ENCODE measurements at places on chromosomes 2 and 18.

DNA sequence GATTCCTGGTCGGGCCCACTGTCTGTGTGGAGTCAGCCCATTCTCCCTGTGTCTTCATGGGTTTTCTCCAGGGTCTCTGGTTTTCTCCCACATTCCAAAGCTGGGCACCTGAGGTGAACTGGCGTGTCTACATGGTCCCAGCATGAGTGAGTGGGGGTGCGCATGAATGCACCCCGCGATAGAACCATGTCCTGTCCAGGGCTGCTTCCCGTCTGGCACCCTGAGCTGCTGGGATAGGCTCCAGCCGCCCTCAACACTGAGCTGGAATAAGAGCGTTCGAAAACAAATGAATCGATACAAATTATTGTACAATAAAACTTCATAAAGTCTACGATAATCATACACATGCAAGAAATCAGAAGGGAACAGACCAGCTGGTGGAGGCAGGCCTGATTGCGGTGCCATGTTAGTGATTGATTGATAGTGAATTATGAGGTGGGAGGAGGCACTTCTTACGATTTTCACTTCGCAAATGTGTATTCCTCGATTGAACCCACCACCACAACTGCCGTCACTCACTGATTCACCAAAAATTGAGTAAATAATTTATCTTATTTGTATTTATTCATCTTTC, 186.6 kb downstream of the MGAT5 start:
- DNase-seq, result no peak

DNA sequence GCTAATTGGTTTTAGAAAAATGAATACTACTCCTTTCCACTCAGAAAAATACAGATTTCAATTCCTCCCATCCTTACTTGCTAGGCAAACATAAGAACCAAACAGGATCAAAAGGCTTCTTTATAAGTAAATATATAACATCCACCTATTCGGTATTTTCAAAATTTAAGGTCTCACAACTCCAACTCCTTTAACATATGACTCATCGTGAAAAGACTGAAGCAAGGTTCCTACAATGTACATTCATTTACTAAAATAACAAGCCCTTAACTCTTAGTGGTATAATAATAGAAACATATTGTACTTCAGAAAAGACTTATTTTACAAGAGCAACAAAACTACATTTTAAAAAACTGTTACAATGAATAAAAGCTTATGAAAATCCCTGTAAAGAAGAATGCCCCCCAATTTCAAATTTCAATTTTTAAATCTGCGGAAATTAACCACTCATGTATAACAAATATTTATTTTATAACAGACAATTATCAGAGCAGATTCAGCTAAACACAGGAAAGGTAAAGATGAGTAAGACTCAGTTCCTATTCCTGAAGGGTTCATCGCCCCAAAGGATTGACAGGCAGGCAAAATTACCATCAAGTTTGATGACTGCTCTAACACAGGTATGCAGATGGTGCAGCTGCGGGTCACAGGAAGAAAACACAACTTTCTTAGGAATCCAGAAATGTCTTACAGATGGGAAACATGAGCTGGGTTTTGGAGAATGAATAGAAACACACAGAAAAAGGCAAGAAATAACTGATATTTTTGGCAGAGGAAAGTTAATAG, 96.4 kb downstream of the COBLL1 start:
- DNase-seq, result no peak

GRCh38 chr2:212618636-212619035, 80.0 kb upstream of the ERBB4 start:
- DNase-seq, result no peak

DNA sequence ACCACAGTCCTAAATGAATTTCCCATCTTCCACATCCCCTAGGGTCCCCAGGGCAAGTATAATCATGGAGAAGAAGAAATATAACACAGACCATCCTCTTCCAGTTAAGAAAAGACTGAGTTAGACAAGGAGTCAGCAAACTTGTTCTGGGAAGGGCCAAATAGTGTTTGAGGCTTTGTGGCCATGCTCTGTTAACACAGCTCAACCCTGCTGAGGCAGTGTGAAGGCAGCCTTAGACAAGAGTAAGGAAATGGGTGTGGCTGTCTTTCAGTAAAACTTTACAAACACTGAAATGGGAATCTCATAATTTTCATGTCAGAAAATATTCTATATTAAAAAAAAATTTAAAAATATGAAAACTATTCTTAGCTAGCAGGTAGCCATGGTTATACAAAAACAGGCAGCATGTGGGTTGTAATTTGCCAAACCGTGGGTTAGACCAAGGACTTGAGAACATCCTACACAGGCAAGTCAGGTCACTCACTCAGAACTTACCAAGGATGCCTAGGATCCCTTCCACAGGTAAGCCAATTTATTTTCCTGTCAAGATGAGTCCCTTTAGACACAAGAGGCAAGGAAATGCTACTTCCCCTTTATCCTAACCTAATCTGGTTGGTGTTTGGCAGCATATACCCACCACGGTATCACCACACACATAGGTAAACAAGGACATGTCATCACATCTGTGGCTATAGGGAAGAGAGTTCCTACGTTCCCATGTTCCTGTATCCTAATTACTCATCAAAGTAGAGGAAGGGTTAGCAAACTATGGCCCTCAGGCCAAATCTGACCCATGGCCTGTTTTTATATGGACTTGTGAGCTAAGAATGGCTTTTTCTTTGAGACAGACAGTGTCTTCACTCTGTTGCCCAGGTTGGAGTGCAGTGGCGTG, 31.9 kb downstream of the C2orf74 start:
- no peak for DNase-seq

DNA sequence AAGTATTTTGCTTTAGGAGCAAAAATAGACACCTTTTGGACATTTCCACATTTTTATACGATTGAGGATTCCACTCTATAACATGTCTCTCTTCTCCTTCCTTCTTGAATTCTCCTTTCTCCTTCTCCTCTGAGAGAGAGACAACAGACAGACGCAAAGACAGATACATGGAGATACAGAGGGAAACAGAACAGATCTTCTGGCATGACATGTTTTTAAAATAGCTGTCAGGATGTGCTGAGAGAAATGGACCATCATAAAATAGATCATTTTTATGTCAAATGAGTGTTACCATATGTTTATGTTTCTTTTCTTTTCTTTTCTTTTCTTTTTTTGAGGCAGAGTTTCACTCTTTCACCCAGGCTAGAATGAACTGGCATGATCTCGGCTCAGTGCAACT, 44.4 kb upstream of the ZNF532 start:
- DNase-seq, result no peak

- no peak for DNase-seq
These were observed 378 bp upstream of the IAH1 start for GRCh38 chr2:9473985-9474360.

All from prostate gland (tissue), 2 donors.